Esophagus mucosa (tissue), 1 donor: ENCODE measurements at places on chromosomes 12 and 14. TPM values are rescaled to one million over a fixed set of nuclear protein-coding genes. Genes with fewer than 3 reads are reported as not detected.

INHBC gene
- total RNA-seq = not detected

RFX4 gene
- not detected for total RNA-seq

DCP1B gene
- 5.2 TPM for total RNA-seq

PITPNM2 gene
- total RNA-seq = 8.3 TPM

GPD1 gene
- total RNA-seq = 0.56 TPM

IKZF4 gene
- 4.3 TPM for total RNA-seq

LGR5 gene
- total RNA-seq = not detected

NTS gene
- 0.16 TPM for total RNA-seq

MFAP5 gene
- 3.3 TPM for total RNA-seq

TAS2R14 gene
- total RNA-seq = 0.80 TPM

RTN1 gene
- total RNA-seq = 0.80 TPM

LRP1-AS gene
- not detected for total RNA-seq

ALX1 gene
- not detected for total RNA-seq

KRT4 gene
- 1,080 TPM for total RNA-seq

GRIN2B gene
- under 0.01 TPM for total RNA-seq

B4GALNT3 gene
- total RNA-seq = 25.9 TPM

LMO3 gene
- total RNA-seq = 0.24 TPM

C1QL4 gene
- total RNA-seq = not detected

PPP4R4 gene
- total RNA-seq = 0.04 TPM

PRH2 gene
- total RNA-seq = not detected

FAM181A gene
- not detected for total RNA-seq

GTF2H3 gene
- total RNA-seq = 31.5 TPM

DHH gene
- total RNA-seq = 0.12 TPM

LRTM2 gene
- not detected for total RNA-seq

ETFBKMT gene
- 1.3 TPM for total RNA-seq

CPNE6 gene
- not detected for total RNA-seq

LYZ gene
- total RNA-seq = 13.0 TPM

MORN3 gene
- 0.08 TPM for total RNA-seq

SYT1 gene
- total RNA-seq = 0.36 TPM

PTPN6 gene
- total RNA-seq = 17.8 TPM

SLC38A4 gene
- 2.4 TPM for total RNA-seq

A2M gene
- 86.9 TPM for total RNA-seq

TESPA1 gene
- 0.68 TPM for total RNA-seq

EID3 gene
- total RNA-seq = 0.76 TPM

KRT79 gene
- total RNA-seq = 0.32 TPM

GALNT8 gene
- total RNA-seq = not detected

CMA1 gene
- 0.64 TPM for total RNA-seq

BEGAIN gene
- total RNA-seq = 0.68 TPM

TRHDE gene
- 0.08 TPM for total RNA-seq

WNT1 gene
- total RNA-seq = not detected

TMEM63C gene
- 4.7 TPM for total RNA-seq
